ENCODE measurements at places on chromosomes 1 and 21.

DNA sequence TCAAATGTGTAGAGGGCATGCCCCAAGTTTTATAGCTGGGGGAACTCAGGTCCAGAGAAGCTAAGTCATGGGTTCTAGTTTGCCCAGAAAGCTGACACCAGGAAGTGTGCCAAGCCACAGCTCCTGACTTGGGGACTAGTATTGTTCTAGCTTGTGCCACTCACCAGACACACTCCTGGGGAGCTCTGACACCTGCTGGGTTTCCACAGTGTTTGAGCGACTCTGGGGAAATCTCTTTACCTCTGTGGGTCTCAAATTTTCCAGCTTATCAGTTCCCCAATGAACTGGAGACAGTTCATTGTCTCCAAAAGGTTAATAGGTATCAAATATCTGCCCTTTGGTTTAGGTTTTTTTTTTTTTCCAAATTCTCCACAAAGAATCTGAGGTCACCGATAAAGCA is 4.2 kb downstream of the KISS1 start:
- DNase-seq: no peak

DNA sequence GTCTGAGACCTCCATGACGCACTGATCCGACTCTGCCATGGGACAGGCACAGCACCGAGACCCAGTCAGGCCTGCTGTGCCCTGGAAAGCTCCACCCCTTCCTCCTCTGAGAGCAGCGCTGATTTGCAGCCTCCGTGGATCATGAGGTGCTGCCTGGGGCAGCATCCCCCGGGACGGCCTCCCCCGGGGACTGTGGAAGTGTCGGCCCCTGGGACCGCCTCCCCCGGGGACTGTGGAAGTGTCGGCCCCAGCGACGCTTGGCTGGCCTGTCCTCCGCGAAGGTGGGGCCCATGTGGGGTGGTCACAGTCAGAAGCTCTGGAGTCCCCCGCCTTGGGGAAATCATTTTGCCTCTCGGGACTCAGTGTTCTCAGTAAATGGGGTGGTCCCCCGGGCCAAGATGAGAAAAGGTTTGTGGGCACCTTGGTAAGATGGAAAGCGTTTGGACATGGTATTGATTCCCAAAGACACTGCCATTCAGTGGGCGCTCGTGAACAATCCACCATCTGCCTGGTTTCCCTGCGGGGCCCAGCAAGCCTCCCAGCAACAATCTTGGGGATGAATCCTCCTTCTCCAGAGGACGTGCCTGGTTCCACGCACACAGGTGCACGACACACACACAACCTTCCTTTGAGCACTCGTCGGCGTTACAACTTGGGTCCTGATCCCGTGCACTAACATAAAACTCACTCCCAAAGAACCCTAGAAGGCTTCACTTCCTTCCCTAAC is 3.0 kb downstream of the TFF2 start:
- DNase-seq: no peak

GRCh38 chr21:25583370-25584130 is 23.7 kb downstream of the MRPL39 start:
- peak; percentile 30 for DNase-seq

- DNase-seq: peak; percentile 2
These were observed 342.0 kb downstream of the VAV3 start for GRCh38 chr1:107622966-107623365.

- no peak for DNase-seq
These were observed 116.3 kb upstream of the HP1BP3 start for GRCh38 chr1:20903437-20903836.

- DNase-seq: no peak
These were observed 33.9 kb downstream of the C1orf141 start for GRCh38 chr1:67100833-67101232.

GRCh38 chr1:30536530-30536929 is 186.9 kb downstream of the MATN1 start:
- DNase-seq: no peak

DNA sequence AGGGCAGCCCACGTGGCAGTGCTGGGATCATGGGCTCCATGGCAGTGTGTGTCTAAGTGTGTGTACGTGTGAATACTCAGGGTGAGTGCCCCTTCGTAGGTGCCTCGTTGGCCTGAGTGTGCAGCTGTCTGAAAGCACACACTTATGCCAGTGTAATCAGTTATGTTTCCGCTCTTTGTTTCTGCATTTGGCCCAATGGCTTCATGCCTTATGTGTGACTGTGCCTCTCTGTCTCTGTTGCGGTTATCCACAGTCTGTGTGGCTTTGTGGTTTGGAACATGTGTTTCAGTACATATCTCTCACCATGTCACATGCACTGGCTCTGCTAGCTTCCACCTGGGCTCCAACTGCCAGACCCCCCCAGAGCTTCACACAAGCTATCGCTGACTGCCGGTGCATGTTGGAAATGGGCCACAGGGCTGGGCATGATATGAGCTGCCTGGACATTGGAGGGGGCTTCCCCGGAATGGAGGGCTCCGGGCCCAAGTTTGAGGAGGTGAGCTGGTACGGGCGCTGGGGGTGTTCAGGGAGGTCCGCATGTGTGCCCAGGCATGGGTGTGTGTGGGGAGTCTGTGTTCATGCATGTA is 70.3 kb upstream of the TINAGL1 start:
- DNase-seq: no peak

DNA sequence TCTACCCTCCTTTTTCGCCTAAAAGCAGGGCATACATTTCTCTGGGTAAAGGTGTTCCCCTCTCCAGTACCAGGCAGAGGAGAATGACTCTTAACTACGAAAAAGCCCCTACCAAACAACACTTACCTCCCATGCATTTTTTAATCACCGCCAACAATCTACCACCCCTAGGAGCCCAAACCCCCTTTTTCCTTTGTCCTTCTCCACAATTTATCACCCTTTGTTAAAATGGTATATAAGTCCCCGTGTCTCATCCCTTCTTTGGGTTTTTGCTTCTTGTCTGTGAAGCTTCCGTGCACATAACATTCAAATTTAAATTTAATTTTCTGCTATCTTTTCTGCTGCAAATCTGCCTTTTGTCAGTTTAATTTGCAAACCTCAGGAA is 27.6 kb upstream of the COL18A1 start:
- no peak for DNase-seq

GRCh38 chr1:173768206-173768605 is 53.4 kb downstream of the KLHL20 start:
- DNase-seq: no peak

DNA sequence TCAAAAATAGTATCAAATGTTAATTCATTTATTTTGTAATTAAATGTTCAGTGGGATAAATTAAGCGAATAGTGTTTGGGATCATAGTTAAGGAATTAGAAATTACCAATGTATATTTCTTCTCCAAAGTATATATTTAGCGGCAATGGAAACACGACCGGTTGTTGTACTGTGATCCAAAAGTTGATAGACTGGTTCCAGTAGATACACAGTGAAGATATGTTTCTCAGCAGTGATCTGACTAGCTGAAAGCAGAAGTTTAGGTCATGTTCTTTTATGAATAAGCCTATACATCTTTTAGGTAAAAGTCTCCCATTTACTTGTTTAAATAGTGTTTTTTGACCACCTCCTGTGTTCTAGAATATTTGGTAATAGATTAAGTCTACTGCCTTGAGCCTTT is 8.8 kb downstream of the USP16 start:
- no peak for DNase-seq

DNA sequence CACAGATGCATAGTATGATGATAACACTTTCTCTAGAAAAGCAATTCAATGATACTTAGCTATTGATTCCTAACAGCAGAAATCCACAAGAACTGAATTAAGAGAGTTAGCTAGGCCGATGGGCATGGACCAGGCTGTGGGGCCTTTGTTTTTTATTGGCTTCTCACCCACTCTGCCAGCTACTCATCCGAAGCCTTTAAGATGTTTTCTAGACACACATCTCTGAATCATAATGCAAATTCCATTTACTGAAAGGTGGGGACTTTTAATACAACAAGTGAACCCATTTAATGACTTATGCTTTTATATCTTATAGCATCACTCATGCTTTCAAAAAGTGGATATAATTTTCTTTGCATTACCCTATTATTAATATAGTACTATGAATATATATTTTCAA is 170.2 kb downstream of the RUNX1 start:
- no peak for DNase-seq

- peak; percentile 59 for DNase-seq
These were observed 19.8 kb downstream of the SPOCD1 start for GRCh38 chr1:31795801-31796621.

DNA sequence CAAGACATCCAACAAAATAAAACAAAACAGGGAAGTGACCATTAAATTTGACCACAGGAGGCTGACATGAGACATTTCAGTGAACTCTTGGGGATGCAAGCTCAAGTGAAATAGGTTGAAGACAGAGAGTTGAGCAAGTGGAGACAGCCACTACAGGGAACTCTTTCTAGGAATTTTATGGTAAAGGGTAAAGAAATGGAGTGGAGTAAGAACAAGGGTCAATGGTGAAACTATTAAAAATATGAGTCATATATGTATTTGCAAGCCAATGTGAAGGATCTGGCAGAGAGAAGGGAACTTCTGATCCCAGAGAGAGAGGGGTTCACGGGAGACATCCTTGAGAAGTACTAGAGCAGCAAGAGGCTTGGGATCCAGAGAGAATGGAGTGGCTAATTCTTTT is 9.1 kb upstream of the TRABD2B start:
- DNase-seq: no peak

DNA sequence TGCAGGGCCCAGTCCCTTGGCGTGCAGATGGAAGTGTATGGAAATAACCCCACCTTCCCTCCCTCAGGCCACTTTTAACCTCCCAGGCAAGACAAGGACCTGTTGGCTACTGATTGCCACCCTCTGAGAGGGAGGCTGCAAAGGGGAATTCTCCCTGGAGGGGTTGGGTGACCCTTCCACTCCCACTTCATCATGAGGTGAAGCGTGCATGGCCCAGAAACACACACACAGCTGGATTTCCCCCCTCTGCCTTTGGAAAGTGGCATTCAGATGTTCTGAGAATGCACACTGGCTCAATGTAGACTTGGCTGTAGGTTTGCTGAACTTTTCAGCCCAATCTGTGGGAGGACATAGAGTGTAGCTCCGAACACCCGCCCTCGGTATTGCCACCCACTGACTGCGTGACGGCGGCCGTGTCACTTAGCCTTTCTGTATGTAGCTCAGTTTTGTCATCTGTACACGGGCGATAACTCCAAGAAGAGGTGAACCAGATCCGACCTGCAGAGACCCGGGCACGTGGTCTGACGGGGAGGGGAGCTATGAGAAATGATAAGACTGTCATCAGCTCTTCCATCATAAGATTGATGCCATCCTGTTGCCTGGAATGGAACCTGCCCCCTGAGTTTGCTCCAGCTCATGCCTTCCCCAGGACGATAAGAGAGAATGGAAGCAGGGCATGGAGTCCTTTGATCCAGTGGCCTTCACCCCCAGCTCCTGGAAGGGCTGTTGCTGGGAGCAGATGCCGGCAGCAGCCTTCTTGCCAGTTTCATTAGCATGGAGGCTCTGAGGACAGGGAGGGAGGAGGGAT is 19.3 kb downstream of the MIIP start:
- peak; percentile 11 for DNase-seq

DNA sequence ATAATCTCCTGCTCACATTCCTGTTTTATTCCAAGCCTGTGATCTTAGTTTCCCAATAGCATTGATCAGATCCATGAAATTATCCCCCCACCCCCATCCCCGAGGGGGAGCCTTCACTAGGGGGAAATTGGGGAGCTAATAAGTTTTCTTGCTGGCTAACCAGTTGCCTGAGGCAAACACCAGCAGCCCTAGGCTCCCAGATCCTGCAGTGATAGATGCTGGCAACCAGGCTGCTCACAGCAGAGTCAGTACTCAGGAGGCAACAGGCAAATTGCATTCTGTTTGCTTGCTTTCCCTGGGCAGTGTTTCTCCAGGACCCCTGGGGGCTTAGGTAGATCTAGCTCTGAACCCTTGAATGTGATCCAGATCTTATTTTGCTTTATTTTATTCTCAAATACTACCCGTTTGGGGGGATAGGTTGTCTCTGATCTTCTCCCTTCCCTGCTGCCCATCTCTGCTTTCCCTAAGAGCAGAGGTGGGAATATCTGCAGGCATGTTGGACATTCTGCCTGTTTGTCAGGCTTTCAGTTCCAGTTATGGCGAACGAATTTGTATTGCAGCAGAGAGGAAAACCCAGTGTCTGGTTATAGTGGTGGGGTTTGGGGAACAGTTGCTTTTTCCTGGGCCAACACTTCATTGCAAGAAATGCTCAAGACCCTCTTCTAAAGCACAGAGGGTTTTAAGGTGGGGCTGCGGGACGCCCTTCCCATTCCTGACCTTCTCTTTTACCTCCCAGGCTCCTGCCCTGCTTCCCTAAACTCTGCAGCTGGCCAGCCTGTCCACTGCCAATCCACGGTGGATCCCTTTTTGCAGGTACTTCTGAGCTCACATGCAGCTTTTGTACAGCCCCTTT is 289.8 kb upstream of the PLXNA2 start:
- DNase-seq: no peak

- no peak for DNase-seq
These were observed 319.2 kb upstream of the SPAG17 start for GRCh38 chr1:118504221-118504644.

GRCh38 chr1:160682983-160683865 is 28.4 kb downstream of the CD48 start:
- peak; percentile 90 for DNase-seq

GRCh38 chr1:232385221-232385620 is 244.7 kb downstream of the SIPA1L2 start:
- DNase-seq: no peak

GRCh38 chr1:168629466-168629865 is 53.1 kb downstream of the XCL1 start:
- peak; percentile 8 for DNase-seq

DNA sequence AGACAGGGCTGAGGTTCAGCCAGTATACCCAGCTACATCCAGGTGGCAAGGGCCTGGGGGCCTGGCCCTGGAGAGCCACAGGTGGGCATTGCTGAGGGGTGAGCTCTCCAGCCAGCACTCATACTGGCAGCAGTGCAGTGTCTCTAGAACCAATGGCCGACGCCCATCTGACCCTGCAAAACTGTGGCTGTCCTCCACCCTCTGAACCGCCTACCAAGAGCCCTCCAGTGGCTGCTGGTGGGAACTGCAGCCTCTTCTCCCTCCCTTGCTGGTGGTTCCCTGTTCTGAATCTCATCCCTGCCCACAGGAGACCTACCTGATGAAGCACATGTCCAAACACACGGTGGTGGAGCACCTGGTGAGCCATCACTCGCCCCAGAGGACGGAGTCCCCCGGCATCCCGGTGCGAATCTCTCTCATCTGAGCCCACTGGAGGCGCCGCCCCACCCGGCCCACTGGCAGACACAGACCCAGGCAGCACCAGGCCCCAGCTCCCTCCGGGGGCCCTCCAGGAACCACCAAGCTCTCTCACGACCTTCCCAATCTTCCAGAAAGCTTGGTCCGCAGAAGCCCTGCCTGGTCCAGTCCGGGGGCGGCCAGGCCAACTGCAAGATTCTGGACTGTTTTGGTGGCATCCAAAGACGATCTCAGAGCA is 22.1 kb downstream of the A3GALT2 start:
- peak; percentile 79 for DNase-seq

GRCh38 chr1:67439277-67440029 is 9.3 kb upstream of the SERBP1 start:
- DNase-seq: no peak

All from suppressor macrophage treated with lipopolysaccharide for 4 hours (primary cell).